ENCODE measurements at places on chromosomes 5 and 9. TPM values are rescaled to one million over a fixed set of nuclear protein-coding genes. Genes with fewer than 3 reads are reported as not detected.

The ADAMTSL1 gene
- 0.22 TPM for polyA plus RNA-seq

The AK8 gene
- polyA plus RNA-seq: 0.16 TPM

The TMEM8B gene
- 2.7 TPM for polyA plus RNA-seq

The TNFSF15 gene
- 0.40 TPM for polyA plus RNA-seq

The PCDHB3 gene
- 0.02 TPM for polyA plus RNA-seq

All from foreskin keratinocyte (primary cell).